ENCODE measurements at places on chromosomes 1 and 21.

GRCh38 chr21:26717146-26717739 lies 128.0 kb downstream of the ADAMTS1 start:
- peak; percentile 8 for DNase-seq

GRCh38 chr21:46357684-46358425 lies 33.9 kb downstream of the PCNT start:
- no peak for DNase-seq

DNA sequence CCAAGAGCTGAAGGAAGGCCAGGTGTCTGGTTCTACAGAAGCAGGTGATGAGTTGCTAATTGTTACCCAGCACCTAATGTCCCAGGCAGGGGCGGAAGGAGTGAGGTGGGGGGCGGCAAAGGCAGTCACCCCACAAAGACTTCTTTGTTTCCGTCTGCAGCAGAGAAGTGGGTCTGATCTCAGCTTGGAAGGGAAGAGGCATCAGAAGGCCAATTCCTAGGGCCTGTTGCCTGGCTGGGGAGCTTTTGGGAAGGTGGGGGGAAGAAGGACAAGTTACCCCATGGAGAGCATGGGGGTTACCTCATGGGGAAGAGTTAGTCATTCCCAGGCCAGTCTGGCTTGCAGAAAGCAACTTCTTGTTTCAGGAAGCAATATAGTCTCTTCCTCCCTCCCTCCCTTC lies 10.9 kb downstream of the IGSF21 start:
- no peak for DNase-seq

- DNase-seq, result no peak
Observed at GRCh38 chr1:4461726-4462290, 192.6 kb upstream of the AJAP1 start.

DNA sequence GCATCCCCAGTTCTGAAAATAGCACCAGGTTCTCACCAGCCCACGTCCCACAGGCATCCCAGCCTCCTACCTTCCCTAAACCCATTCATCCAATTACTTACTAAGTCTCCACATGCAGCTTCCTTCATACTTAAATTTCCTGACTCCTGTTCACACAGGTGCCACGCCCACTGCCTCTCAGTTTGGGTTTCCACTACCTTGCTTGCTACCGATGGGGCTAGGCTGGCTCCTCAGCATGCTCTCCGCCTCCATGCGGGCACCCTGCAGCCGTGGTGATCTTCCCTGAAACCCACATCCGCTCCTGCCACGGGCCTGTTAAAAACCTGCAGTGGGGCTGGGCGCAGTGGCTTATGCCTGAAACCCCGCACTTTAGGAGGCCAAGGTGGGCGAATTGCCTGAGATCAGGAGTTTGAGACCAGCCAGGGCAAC lies 70.4 kb upstream of the ANGPTL1 start:
- DNase-seq, result peak; percentile 91

DNA sequence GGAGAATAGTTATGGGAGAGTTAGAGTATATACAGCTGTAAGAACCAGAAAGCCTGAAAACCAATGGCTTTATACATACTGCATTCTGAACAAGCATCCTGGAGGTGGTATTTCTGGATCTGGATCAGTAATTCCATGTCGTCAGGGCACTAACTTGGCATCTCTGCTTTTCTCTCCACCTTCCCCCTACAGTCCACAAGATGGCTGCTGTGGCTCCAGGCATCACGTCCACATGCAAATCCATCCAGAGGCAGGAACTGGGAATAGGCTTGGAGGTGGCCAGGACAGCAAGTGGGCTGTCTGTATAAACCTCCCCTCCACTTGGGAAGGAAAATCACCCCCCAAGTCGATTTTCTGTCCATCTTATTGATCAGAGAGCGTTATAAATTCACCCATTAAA lies 86.2 kb upstream of the WDR26 start:
- no peak for DNase-seq

- no peak for DNase-seq
Observed at GRCh38 chr1:184915463-184916090, 58.7 kb downstream of the NIBAN1 start.

- DNase-seq, result no peak
Observed at GRCh38 chr21:32958288-32959002, 67.3 kb upstream of the OLIG2 start.

DNA sequence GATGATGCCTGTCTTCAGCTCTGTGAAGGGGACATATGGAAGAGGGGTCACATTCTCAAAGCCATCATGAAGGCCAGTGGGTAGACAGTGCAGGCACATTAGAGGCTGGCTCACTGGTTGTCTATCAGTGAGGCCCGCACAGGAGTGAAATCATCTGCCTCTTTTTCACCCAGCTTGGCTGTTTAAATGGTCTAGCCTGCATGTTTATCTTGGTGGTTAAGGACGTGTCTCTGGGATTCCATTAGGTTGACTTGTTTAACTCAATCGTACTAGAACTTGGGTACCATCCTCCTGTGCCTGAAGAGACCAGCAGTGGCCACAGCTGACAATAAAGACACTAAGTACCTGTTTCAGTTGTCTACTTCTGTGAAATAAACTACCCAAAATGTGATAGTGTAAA lies 219.3 kb downstream of the PLPP3 start:
- DNase-seq, result no peak

GRCh38 chr1:230057681-230058565 lies 9.1 kb upstream of the GALNT2 start:
- no peak for DNase-seq

DNA sequence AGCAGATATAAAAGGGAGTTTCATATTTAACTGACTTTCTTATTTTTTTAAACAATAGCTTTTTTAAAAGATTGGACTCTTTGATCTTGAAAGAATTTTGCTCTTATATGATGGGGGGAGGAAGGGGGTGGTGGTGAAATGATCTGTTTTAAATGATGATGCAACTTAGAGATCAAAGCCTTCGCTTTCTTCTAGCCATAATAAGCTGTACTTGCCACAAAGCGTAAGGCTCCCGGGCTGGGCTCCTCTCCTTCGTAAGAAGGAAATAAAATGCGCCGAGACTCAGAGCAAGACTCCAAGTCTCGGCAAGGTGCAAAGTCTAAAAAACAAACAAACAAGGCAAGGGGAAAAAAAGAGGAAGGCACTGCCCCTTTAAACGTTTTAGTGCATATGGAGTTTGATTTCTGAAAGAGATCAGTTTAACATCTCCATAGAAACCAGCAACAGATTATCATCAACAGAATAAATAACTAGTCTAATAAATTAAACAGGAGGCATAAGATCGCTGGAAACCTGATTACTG lies 3.3 kb downstream of the CASZ1 start:
- DNase-seq, result peak; percentile 74

GRCh38 chr1:93723110-93723509 lies 41.5 kb upstream of the BCAR3 start:
- DNase-seq, result no peak

DNA sequence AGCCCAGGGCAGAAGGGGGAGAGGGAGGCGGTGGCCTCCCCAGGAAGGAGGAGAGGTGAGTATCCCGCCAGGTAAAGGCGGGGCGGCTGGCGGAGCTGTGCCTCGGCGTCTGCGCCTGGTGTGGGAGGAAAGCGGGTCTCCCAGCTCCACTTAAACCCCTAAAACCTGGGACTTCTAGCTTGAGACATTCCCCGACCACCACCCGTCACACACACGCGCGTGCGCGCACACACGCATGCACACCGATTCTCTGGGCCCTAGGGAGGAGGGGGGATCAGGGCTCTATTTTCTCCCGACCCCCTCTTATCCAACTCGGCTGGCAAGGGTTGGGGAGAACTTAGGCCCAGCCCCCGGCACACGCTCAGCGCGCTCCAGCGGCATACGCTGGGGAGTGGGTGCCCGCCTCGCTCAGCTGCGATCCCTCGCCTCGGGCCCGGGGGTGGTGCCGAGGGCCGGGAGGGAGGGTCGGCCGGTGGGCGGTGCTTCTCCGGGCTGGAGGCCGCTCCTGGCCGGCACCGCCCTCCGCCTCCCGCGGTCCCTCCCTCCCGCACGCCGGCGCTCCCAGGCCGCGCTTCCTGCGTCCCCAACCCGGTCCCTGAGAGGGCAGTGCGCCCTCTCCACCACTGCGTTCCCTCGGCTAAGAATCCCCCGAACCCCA lies at the start of gene TMEM51:
TMEM51 (plus strand) TSS at position 564 of the 658 bp plus-strand sequence. CDS start 61,341 bp downstream, outside the sequence.
- DNase-seq, result no peak

GRCh38 chr1:234675572-234675971 lies 65.6 kb upstream of the IRF2BP2 start:
- DNase-seq, result no peak

DNA sequence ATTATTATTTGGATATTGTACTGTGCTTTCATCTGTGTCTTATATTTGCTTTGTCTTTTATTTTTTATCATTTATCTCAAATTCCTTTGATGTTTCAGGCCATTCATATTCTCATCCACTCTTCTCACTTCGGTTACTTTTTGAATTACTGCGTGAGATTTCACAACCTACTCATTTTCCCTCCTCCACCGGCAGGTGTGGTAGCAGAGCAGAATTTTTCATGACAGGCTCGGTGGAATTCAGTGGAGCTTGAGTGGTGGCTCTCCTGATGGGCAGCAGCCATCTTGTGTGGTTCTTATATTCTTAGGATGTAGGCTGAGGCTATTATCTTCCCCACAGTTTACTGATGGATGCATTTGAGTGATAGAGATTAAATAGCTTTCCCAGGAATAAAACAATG lies 92.3 kb upstream of the IVNS1ABP start:
- no peak for DNase-seq

DNA sequence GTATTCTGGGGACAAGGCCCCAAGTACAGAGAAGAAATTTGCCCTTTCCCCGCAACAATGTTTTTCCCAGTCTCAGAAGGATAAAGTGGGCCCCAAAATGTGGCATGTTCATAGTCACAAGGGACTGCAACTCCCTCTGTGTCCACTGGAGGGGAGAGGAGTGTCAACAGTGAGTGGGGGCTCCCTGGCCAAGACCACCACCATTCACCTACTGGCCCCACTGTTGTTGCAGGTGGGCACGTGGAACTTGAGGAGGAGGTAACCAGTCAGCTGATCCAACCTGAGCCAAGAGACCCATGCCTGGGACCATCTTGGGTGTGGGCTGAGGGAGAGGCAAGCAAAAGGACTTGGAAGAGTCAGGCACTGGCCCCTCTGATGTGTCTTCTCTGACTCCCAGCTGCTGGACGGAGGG lies 777 bp downstream of the NUDT17 start:
- peak; percentile 47 for DNase-seq

GRCh38 chr1:31750858-31751510 lies 13.2 kb downstream of the ADGRB2 start:
- DNase-seq, result peak; percentile 49

- DNase-seq, result no peak
Observed at GRCh38 chr1:77401384-77401783, 119.6 kb downstream of the AK5 start.

- no peak for DNase-seq
Observed at GRCh38 chr1:54284781-54285529, 85.0 kb downstream of the MRPL37 start.

GRCh38 chr1:16068356-16069270 lies 4.8 kb downstream of the FAM131C start:
- no peak for DNase-seq

- no peak for DNase-seq
Observed at GRCh38 chr1:24256687-24257086, 62.5 kb upstream of the GRHL3 start.

- no peak for DNase-seq
Observed at GRCh38 chr1:87560601-87561360, 232.1 kb downstream of the LMO4 start.

DNA sequence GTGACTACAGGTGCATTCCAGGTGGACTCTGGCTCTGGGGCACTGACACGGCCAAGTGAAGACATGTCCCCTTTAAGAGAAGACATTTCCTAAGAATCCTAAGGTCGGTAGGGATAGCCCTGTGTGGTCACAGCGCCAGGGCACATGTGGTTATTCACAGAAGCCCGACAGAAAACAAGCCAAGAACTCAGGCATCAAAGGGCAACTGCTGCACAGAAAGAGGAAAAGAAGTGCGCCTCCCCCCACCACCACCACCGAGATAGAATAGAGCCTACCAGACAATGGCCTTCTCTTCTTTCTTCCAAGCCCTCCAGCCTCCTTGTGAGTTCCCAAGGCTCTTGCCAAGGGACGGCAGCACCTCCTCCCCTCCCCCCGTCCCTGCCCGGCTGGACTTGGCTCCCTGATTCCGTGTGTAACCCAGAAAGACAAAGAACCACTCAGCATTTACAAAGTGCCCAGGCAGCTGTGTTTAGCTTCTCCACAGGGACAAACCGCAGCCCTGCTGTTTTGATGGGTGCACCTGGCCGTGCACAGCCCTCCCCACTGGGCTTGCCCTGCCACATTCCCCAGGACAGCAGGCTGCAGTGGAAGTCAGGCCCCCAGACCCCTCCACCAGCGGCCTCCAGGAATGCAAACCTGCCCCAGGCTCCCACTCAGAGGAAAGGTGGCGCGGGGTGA lies 30.2 kb downstream of the TMPRSS2 start:
- DNase-seq, result no peak

DNA sequence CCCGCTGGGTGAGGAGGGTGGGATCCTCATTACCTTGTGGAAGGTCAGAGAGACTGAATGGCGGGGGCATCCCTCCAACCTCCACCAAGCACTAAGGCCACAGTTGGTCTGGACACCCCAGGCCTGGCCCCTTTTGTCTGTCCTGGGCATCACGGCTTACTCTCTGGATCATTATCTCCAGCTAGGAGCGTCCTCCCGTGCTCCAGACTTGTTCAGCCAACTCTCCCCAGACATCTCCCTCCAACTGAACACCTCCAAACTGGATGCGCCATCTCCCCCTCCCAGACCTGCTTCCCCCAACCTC lies 7.3 kb upstream of the GJB5 start:
- DNase-seq, result no peak

DNA sequence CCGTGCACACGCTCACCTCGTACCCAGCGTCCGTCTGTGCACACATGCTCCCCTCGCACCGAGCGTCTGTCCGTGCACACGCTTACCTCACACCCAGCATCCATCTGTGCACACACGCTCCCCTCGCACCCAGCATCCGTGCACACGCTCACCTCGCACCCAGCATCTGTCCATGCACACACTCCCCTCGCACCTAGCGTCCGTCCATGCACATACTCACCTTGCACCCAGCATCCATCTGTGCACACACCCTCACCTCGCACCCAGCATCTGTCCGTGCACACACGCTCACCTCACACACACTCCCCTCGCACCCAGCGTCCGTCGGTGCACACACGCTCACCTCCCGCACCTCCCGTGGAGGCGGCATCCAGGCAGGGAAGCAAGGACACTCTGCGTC lies 24.4 kb upstream of the COL18A1 start:
- DNase-seq, result no peak

DNA sequence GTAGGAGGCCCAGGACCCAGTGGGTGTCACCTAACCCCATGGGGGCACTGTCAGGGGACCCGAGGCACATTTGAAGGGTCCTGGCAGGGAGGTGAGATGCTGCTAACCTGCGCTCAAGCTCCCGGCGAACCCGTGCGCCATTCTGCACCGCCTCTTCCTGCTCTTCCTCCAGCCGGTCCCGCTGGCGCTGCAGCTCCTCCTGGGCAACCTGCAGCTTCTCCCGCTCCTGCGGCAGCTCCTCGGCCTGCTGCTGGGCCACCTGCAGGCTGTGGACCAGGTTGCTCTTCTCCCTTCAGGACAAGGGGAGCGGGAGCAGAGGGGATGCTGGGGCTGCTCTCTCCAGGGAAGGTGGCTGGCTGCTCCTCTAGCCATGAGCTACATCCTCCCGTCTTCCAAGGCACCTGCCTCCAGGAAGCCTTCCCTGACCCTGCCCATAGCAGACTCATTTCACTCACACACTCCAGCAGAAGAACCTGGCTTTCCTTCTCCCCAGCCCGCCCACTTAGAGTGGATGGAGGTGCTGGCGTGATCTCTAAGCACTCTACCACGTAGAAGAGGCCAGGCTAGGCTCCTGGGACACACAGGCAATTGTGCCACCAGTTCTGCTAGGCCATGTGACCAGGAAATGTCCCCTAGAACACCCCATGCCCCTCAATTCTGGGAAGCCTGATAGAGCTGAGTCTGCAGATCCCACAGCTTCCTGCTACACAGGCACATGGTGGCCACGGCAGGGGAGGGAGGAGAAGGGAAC lies 15.2 kb upstream of the NBPF1 start:
- DNase-seq, result no peak

GRCh38 chr1:44783697-44784093 lies 4.3 kb downstream of the BEST4 start:
- DNase-seq, result peak; percentile 23

Data from NB4 (cell line).